ENCODE measurements at places on chromosomes 7 and 10.

DNA sequence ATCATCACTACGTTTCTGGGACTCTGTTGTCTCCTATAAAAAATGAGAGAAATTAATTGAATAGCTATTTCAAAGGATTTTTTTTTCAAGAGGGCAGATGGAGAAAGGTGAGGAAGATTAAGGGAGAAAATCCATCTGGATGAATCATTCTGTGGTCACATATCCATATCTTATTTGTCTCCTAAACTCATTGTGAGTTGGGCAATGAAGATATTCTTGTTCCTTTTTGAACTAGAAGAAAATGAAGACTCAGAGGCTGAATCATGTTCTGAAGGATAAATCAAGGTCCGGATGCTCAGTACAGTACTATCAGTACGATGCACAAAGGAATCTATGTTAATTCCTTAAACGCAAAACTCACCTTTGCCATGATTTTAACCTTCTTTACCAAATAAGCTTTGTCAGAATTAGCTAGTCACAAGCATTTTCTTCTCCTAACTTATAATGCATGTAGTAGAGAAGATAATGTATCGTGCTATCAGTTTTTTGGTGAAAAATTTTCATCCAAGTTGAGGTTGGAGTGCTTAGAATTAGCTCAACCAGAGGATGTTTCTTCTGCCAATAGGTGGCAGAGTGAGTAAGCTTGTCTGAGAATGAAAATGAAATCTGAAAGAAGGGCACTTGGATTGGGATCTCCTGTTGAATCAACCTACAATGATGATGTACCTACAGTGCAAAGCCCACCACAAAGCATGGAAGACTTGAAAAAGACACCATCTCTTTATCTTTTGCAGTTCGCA is 446.9 kb downstream of the KIF20B start:
- DNase-seq: peak; percentile 43

DNA sequence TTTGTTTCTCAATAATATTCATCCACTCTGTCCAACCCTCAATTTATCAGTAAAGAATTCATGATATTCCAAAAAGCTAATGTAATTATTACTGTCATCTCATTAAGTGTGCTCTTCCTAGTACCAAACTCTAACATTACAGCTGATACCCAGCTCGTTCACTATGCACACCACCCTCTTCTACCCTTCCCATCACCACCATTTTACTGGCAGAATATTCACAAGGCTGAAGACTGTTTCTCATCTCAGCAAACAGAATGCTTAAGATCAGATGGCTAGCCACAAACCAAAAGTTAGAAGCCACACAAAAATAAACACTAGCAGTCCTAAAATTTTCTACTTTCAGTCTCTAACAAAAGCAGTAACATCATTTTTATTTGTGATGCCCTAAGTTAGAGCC is 121.5 kb downstream of the SRPK2 start:
- DNase-seq: no peak

- DNase-seq: no peak
Measured at GRCh38 chr7:47621347-47621746, 39.4 kb upstream of the TNS3 start.

GRCh38 chr7:50400114-50400513 is 50.0 kb downstream of the FIGNL1 start:
- no peak for DNase-seq

DNA sequence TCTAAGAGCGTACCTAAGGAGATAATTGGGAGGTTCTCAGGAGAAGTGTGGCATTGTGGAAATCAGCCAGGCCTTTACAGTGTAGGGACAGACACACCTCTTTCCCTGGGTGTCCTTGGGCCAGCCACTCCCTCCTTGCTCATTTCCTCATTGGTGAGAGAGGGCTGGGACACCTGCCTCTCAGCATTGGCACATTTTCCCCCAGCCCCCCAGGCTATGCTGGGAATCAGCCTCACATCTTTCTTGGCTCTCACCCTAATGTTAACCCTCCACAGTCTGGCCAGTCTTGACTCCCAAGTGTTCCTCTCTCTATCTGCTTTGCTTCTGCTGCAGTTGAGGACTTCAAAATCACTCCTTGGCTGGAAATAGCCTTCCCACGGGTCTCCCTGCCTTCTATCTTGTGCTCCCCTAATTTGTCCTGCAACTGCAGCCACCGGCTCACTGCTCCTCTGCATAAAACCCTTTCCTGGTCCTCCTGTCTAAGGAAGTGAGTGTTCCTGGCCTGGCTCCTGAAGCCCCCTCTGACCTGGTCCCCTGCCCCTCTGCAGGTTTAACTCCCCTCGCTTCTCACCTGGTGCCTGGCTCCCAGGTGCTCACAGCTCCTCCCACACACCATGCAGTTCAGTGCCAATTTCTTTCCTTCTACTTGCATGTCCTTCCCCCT is 15.8 kb downstream of the TBXAS1 start:
- no peak for DNase-seq

GRCh38 chr7:7582596-7582995 is 15.9 kb downstream of the MIOS start:
- no peak for DNase-seq

GRCh38 chr7:78779788-78780187 is 673.7 kb downstream of the MAGI2 start:
- DNase-seq: no peak

GRCh38 chr10:5260828-5261227 is 64.2 kb downstream of the AKR1C4 start:
- DNase-seq: no peak

GRCh38 chr10:13660551-13660920 is 73.8 kb downstream of the PRPF18 start:
- peak; percentile 44 for DNase-seq

DNA sequence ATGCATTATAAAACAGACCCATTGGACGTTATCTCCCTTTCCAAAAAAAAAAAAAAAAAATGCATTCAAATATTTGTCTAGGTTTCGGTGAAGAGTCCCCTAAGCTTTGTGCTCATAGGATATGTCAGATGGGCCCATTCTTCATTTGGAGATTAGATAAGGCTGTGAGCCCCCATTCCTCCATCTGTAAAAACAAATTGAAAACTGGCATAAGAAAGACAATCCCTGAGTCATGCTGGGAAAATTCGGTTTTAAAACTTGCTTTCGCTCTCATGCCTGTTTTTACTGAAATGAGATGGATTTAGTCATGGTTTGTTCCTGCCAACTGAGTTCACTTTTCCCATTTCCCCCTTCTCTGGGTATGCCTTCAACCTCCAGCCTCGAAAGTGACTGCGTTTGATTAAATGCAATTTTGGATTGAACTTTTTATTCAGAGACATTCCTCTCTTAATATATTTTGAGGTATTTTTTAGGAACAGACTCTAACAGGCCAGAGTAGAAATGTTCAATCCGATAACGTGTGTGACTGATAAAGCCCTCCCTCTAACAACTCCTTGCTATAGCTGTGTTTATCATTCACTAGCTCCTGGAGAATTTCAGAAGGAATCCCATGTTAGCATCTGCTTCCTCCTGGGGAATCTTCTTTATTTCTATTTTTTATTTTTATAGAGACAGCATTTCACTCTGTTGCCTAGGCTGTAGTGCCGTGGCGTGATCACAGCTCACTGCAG is 190.9 kb upstream of the LYZL2 start:
- DNase-seq: peak; percentile 91

DNA sequence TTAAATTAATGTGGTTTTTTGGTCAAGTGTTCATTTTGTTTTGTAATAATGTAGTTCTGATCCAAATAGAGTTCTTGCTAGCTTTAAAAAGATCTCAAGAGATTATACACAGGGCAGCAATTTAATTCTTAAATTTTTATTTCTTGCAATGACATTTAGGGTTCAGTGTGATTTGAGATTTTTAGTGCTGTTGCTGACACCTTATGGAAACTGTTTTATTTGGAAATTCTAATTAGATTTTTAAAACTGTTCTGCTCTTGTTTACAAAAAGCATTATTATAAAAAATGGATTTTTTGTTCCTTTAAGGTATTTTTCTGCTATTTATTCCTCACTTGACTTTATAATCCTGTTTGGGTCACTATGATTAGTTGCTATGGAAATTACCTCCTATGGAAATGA is 72.1 kb downstream of the RTKN2 start:
- DNase-seq: no peak

DNA sequence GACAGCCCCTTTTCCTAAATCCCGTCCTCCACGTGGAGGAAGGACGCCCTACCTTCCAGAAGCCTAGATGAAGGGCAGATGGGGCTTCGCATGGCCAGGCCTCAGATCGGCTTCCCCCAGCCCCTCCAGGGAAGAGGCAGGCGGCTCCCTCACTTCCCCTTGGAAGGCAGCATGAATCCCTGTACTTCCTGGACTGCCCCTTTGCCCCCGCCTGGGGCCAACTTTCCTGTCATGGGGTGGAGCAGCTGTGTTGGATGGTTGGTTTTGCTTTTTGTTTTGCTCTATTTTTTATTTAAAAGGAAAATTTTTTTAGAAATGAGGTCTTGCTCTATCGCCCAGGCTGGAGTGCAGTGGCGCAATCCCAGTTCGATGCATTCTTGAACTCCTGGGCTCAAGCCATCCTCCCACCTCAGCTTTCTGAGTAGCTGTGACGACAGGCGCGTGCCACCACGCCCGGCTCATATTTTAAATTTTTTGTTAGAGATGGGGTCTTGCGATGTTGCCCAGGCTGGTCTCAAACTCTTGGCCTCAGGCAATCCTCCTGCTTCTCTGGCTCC is 27.2 kb downstream of the GTF2IRD1 start:
- peak; percentile 12 for DNase-seq

GRCh38 chr7:108839076-108839475 is 269.4 kb downstream of the DNAJB9 start:
- peak; percentile 56 for DNase-seq

GRCh38 chr10:75165684-75166622 is 44.6 kb upstream of the VDAC2 start:
- DNase-seq: no peak

GRCh38 chr10:129184196-129184595 is 282.8 kb upstream of the MGMT start:
- DNase-seq: no peak

DNA sequence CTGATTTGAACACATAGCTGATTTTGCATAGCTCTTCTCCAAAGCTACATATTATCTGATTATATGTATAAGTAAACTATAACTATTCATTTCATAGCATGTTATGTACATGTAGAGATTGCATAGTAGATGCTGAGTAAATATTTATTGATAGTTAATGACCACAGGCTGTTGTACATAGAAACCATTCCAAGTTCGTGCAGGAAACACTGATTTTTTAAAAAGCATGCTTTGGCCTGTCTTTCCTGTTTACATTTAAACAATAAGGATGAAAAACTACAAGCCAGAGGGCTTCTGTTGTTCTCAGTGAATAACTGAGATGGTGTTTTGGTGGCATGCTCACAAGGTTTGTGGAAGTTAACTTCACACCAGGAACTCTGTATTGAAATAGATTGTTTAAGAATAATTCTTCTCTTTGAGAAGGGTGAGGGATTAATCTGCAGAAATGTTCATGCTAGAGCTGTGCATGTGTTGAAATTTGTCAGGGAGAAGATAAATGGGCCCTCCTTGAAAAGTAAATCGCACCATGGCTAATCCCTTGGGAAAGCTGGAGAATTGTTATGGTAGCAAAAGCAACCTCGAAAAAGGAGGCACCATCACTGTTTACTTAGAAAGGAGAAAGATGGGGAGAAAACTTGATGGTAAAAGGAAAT is 120.2 kb upstream of the SP8 start:
- DNase-seq: no peak

DNA sequence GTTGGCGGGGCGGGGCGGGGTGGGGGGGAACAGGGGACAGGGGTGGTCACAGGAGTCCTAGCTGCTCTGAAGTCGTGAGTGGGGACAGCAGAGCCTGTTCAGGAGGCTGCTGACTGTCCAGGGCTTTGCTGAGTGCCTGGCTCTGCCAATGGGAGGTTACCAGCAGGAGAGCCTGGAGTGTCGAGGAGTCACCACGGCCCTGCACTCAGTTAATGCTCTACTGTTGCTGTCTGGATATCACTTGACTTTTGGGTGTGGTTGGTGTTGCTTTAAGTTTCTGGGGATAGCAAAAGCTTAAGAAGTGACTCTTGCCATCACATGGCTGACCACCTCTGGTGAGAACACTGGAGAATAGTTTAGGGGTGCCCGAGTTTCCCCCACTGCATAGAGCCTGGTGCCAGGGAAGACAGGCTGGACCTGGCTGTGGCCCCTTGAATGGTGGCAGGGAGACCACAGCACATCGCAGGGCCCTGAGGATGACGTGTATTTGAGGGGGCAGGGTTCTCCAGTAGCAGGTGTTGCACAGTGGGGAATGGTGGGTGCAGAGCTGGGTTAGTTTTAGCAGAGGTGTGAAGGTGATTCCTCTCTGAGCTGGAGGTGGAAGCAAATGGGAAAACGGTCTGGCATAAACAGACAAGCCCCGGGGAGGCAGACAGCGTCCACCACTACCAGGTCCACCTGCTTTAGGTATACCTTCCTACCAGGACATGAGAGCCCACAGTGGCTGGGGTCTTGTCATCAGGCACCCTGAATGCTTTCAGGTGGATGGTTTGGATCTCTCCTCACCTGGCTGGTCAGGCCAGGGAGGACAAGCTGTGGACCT is 54.2 kb upstream of the CAMK2B start:
- DNase-seq: peak; percentile 26

DNA sequence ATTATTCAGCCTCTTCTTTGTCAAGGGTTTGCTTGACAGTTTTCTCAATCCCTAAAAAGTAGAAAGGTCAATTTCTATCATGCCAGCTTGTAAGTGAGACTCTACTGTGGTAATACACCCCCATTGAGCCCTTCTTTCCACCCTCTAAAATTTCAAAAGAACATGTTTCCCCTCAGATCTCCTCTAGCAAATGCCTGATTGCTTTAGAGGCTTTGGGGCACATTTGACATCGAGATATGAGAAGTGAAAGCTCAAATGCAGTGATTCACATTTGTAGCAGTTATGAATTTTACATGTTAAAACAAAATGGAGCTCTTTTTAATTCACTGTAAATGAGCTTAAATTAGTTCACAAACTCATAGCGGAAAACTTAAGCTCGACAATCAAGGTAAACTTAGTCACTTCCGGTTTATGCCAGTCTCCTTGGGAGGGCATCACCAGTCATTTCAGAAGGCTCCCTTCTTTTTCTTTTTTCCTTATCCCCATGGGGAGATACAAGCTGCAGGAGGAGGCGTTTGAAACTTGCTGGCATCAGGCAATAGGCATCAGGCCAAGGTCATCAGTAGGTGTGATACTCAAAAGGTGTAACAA is 55.3 kb upstream of the ADO start:
- DNase-seq: no peak

All from fibroblast of skin of back (primary cell).